Renal cortex interstitium (tissue), 15 donors: ENCODE measurements at places on chromosomes 1 and 21. TPM values are rescaled to one million over a fixed set of nuclear protein-coding genes. Genes with fewer than 3 reads are reported as not detected.

DNA sequence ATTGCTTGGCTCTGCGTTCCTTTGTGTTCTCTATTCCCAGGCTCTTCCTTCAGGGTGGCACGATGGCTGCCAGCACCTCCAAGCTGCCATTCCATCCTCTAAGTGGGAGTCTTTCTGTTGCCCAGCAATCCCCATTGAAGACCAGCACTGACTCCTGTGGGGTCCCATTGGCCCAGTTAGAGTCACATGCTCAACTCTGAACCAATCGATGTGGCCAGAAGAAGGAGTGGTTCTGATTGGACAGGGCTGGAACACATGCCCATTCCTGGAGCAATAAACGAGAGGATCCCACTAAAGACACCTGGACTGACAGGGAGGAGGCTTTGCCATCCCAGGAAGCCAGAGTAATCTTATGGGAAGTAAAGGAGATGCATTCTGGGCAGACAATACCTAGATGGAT lies 97.2 kb upstream of the IGSF21 start:
- DNase-seq = no peak

DNA sequence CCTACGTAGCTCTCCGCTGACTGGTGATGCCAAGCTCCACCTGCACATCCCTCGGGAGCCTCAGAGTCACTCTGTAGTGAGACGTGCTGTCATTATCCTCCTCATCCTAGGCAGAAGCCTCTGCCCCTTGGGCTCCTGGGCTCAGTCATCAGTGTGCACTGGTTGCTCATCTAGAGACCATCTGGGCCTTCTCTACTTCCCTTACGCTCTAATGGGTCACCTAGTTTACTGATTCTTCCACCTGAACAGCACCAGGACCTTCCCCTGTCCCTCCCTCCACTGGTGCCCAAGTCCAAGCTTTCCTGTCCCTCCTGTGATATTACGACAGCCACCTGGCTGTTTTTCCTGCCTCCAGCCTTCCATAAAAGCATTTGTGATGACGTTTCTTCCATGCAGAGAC lies 136.1 kb upstream of the ERRFI1 start:
- DNase-seq = no peak

DNA sequence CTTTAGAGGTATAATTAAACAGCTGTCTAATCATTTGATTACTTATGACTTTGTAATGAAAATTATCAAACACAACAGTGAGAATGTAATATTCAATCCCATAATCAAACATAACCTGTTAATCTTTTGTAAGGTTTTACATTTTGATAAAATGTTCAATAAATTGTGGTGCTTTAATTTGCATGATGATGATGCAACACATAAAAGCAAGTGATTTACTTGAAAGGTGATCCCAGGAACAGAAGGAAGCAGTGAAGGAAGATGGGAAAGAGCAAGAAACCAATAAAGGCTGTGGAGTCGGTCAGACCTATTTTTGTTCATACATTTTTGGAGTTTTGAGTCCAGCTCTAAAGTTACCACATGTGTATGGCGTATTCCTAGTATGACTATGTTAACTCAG lies 29.6 kb downstream of the ZNF695 start:
- DNase-seq = no peak

GRCh38 chr1:165827268-165828102 lies at the start of gene UCK2:
UCK2 (plus strand) TSS chr1:165827614; CDS start chr1:165827834, 220 bp downstream.
- peak; percentile 71 for DNase-seq

DNA sequence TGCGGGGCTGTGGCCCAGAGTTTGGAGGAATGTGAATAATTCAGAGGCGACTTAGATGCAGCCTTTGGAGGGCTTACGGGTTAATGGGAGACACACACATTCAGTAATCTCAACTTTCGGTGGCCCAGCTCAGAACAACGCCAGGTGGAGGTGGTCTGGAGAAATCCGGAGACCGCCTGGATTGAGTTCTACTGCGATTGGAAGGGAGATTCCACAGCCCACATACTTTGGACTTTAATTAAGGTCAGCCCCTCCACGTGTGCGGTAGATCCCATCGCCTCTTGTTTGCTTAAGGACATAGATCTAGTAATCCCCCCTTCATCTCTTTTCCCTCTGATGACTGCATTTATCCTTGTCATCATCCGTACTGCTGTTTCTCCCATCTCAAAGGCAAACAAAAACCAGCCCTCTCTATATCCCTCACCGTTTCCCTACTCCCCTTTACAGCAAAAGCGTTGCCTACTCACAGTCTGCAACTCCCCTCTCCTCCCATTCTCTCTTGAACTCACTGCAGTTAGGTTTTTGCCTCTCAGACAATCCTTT lies 720 bp upstream of the BSDC1 start:
- DNase-seq = no peak

DNA sequence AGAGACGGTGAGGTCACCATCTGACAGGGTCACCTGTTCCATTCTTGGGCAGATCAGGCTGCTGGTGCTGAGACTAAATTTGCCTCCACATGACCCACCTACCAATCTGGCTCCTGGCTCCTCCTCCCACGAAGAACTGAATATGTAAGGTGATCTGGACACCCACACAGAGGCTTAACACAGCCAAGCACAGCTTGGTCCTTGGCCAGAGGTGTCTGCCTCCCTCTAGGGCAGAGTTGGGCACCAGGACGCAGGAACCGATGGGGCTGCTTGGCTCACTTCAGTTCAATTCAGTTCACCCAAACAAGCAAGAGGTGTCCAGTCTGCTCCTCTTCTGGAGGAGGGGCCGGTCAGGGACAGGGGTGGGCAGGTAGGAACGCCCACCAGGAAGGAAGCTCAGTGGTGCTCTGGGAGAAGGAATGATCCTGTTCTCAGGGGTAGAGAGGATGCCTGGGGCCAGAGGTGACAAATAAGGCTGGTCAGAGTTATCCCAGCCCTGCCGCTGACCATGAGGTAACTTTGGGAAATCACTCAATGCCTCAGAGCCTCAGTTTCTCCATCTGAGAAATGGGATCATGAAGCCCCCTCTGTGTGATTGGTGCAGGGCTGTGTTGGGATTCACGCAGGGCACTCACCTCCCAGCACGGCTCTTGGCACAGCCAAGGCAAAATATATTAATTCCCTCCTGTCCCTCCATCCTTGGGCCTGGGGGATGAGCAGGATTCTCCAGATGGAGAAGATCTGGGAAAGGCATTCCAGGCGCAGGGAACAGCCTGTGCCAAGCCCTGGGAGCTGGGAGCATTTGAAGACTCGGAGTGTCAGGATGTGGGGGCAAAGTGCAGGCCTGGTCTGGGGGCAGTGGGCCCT lies 284.5 kb downstream of the PTPRU start:
- DNase-seq = no peak

DNA sequence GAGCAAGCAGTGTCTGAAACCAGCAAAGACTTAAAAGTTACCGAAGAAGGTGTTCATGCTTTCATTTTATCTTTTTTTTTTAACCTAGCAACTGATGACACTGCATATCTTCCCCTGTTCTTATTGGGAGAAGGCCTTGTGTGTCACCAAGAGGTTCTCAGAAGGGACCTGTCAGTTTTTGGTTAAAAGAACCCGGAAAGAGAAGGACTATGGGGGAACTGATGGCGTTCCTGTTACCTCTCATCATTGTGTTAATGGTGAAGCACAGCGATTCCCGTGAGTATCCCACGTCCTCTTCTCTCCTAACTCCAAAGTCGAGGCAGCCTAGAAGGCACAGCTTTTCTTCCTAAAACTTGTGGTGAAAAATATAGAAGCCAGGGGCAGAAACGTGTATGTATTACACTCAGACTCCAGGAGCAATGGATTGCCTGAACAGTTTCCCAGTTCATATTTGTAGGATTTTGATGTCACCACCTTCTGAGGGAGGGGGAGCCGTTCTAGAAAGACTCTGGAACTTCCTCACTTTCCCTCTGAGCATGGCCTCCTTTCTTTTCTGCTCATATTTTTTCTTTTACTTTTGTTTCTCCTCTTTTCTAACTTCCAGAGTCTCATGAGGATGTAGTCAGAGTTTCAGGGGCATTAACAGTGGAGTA lies at the start of gene MR1:
Gene MR1, plus strand, starts transcription at position 185 of the 653 bp plus-strand sequence. Its CDS starts 25 bp downstream, at position 210.
- no peak for DNase-seq

DNA sequence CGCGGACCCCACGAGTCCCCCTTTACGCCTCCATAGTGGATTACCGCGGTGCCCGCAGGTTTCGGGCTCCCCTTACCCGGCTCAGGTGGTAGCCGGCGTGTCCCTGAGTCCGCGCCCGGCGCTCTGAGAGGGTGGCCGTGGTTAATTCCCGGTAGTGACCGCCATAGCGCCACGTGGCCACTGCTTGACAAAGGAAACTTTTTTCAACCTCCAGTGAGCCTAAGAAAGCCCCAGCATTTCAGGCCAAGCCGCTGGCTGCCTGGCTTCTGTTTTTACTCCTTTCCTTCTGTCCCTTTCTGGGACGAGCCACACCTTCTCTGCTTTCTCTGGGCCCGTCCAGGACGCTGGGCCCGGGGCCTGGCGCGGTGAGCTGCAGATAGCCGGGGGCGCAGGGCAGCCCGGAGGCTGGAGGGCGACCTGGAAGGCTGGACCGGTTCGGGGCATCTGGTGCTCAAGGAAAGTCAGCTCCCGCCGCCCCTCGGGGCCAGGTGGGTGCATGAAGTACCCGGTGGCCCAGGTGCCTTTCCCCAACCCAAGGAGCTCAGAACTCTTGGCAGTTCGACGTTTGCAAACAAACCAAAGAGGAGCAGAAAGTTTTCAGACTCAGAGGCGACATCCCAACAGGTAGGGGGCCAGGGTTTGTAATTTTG lies 540 bp upstream of the C1orf198 start:
- peak; percentile 60 for DNase-seq

GRCh38 chr1:228372183-228373003 lies 34.2 kb downstream of the TRIM11 start:
- DNase-seq = peak; percentile 13

GRCh38 chr1:199858856-199859255 lies 168.7 kb upstream of the NR5A2 start:
- no peak for DNase-seq

- no peak for DNase-seq
Observed at GRCh38 chr1:32073299-32074229, 825 bp downstream of the TMEM39B start.

DNA sequence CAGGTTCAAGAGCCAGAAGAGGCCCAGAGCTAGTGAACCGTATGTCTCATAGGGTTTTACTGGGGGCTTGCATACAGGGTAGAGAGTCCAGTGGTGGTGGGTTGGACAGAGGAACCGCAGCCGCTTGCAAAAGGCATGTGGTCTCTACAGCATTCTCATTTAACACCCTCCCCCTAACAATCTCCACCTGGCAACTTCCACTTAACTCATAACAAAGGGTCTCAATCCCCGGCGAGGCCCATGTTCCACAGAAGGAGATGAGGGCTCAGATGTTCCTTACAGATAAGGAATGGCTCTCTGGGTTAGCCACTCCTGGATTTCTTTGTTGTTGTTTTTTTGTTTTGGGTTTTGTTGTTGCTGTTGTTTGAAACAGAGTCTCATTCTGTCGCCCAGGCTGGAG lies 106.1 kb downstream of the APP start:
- DNase-seq = no peak

GRCh38 chr21:38112219-38112789 lies 144.5 kb upstream of the KCNJ15 start:
- DNase-seq = no peak

DNA sequence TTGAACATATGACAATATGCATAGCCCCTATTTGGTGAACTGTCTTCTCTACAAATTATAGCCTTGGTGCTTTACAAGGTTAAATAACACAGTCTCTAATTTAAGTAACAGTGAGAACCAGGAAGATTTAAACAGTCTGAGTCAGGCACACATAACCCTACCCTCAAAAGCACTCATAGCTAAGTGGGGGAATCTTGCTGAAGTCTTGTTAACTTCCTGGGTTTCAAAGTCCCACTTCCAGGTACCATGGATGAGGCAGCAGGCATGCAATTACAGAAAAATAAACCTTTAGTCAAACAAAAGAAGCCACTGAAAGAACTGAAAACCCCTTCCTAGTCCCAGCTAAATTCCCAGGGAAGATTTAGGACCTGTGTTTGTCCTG lies 147.6 kb downstream of the PBX1 start:
- DNase-seq = no peak

DNA sequence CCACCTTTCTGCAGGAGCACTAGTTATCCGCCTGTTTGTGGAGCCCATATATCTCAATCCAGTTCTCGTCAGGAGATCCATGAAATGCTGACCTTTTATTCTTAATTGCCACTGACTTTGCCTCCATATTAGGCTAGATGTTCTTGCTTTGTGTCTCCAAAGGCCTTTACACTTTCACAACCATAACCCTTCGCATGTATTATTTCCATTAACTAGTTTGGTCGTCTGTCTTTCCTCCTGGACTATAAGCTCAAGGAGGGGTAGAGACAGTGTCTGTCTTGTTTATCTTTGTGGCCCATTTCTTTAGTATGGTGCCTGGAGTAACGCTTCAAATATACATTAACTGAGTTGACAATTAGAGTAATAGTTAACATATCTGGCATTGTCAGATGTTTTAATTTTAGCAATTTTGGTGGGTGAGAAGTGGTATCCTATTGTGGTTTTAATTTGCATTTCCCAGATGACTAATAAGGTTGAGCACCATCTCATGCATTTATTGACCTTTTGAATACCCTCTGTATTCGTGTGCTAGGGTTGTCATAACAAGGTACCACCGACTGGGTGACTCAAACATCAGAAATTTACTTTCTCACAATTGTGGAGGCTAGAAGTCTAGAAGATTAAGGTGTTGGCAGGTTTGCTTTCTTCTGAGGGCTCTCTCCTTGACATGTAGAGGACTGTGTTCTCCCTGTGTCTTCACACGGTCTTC lies 21.7 kb upstream of the IL12RB2 start:
- DNase-seq = no peak

DNA sequence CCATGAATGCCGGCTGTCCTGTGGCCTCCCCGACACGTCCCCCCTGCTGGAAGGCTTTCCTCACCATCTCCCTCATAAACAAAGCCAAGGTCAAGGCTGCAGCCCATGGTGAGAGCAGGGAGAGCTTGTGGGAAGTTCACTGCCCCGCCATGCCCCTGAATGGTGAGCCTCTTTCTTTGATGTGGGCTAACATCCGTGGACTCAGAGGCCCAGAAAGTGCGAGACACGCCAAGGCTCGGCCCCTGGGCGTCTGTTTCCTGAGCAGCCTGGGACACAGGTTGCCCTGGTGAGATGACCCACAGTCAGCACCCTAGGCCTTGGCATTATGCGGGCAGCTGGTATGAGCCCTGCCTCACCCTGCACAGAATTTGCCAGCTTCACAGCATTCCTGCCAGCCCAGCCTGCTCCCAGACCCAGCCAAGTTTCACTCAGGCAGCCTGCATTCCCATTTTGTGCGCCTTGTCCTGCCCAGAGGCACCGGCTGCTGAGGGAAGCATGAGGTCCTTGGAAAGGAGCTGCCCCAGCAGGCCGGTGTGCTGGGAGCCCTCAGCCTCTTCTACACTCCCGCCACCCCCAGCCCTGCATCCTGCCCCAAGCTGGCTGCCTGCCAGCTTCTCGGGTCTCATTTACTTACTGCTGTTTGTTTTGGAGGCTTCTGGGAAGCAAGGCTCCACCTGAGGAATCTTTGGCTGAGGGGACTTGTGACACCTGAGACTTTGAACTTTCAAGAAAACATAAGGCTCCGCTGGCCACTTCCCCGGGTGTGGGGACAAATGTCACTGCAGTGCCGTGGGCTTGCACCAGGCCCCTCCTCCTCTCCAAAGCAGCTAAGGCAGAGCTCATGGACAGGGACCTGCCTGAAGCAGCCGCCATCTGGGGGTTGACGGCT lies 31.9 kb downstream of the NEK2 start:
- DNase-seq = peak; percentile 53

GRCh38 chr1:62057641-62058290 lies 136.9 kb upstream of the L1TD1 start:
- DNase-seq = no peak

Gene TMEM61
- 1.9 TPM for polyA plus RNA-seq

Gene PTGFR
- polyA plus RNA-seq = 0.44 TPM

Gene DTL
- 21.8 TPM for polyA plus RNA-seq

Gene RNU1-4
- not detected for polyA plus RNA-seq

Gene C8A
- not detected for polyA plus RNA-seq

Gene TRIM17
- polyA plus RNA-seq = 9.4 TPM

Gene KRTAP11-1
- not detected for polyA plus RNA-seq
